Glutamatergic neuron (in vitro differentiated cells): ENCODE measurements at places on chromosomes 13 and 19.
A peak's percentile ranks its signal among the peaks of the same experiment; 100 is the strongest.

GRCh38 chr13:36297366-36298338 lies at the start of gene CCDC169:
Gene CCDC169, minus strand, starts transcription at chr13:36297814. Its CDS starts 95 bp downstream, at chr13:36297719.
- DNase-seq: peak; percentile 85

DNA sequence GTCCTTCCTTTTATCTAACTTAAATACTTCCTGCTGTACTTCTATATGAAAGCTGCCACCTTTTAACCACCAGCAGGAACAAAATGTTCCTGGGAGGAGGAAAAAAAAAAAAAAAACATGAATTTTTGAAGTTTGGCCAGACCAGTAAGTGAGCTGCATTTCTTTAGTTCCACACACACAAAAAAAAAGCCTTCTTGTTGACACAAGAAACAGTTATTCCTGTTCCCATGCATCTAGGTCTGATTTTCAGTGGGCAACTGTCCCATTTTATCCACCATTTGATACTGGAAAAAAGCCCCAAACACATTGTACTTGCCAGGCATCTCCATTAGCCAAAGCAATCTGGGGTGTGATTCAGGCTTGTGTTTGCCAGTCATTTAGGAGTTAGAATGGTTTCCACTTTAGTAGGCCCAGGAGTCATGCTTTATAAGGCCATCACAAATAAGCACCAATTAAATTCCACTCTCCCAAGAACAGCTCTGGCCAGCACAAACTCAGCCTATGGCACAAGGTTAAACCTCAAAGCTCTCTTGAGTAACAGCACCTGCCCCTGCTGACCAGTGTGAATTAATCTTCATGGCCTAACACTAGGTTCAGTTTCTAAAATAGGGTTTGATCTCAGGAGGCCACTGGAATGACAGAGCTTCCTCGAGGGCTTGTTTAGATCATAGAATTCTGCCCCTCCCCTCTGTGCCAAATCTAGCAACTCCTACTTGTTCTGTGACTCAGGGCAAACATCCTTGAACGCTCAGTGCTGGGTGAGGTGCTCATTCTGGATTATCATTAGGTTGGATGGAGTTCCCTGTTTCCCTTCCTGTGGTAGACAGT lies 67.1 kb downstream of the NUFIP1 start:
- DNase-seq: no peak

DNA sequence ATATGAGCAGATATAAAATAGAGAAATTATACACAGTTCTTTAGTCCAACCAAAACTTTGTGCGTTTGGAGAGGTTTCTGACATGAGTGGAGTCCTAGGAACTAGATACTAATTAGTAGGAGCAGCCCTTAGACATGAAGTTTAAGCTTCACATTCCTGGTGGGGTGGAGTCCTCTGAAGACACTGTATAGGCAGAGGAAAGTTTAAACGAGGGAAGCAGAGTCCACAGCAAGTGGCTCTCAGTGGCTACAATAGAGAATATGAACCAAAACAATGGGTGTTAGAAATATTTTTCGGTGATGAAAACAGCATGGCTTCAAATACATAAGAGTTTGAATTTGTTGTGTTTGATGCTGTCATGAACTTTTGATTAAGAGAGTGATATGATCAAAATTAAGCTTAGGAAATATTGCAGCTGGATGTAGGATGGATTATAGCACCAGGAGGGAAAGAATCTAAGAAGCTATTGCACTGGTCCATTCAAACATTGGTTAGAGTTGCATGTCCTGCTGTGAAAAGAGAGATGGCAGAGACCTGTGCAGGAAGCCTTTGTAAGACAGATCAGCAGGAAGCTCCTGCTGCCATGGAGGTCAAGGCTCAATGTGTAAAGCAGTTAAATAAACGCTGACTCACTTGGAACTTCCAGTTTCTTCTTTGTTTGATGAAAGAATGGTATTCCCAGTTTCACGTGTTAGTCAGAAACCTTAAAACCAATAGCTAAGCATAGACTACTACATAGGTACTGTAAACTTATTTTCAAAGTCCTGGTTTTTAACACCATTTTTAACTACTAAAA lies 175.2 kb downstream of the TDRD3 start:
- DNase-seq: no peak

DNA sequence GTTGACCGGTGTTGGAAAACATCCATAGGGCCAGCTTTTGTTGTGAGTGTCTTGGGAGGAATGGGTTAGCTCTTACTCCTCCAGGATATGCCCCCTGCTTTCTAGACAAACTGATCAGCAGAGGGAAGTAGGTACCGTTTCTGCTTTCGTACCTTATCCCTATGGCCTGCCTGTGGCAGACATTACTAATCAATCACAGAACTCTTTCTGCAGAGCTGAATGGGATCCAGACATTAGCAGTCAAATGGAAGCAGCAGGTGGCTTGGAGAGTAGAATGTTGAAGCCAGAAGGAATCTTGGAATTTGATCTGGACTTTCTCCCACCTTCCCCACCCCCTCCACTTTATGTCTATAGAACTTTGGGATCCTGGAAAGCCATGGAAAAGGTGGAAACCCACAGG lies 17.1 kb downstream of the NWD1 start:
- no peak for DNase-seq

- DNase-seq: no peak
Measured at GRCh38 chr13:88417801-88418200, 746.6 kb downstream of the SLITRK5 start.

DNA sequence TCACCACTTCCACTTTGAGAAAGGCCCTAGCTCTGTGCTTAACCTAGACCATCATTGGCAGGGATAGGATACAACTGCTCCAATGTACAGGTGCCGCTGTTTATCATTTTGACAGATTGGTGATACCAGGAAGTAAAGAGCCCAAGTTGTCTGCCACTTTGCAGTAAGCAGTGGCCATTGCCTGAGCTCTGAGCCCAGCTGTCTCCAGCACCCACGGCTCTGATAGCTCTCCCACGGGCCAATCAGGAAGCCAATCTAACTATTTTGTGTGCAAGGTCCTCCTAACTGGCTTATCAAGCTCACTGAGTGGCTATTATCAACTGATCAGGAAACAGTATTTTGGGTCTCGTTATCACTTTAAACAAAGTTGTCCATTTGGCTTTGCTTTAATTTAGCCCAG lies 181.1 kb downstream of the DCT start:
- DNase-seq: no peak

GRCh38 chr19:33426621-33427361 lies 53.3 kb downstream of the CEBPG start:
- peak; percentile 8 for DNase-seq

- peak; percentile 84 for DNase-seq
Measured at GRCh38 chr19:48997972-48998371, 4.3 kb downstream of the RUVBL2 start.
